ENCODE measurements at places on chromosomes 7 and 10.

DNA sequence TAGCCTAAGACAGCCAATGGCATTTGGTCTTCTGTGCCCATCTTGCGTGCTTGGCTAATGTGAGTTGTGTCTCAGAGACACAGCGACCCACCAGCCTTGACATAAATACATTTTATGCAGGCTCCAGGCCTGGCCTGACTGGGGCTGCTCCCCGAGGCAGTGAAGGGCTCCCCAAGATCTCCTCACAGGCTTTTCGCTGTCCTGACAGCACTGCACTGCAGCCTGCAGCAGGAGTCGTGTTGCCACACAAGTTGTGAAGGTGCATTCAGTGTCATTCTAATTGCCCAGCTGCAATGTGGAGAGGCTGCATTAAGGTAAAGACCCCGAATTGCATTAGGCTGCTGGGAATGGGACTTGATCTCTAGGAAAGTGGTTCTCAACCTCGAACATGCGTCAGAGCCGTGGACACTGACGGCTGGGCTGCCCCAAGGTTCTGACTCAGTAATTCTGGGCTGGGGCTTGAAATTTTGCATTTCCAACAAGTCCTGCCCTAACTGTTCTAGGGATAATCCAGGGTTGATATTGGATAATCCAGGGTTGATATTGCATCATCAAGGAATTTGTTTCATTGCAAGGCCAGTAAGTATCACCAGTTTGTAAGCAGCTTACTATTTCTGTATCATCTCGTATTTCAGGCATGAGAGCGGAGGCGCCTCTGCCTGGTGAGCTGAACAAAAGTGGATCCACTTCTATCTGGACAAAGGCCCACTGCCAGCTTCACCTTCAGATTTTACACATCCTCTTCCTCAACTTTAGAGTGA lies 108.7 kb upstream of the INSIG1 start:
- DNase-seq: no peak

DNA sequence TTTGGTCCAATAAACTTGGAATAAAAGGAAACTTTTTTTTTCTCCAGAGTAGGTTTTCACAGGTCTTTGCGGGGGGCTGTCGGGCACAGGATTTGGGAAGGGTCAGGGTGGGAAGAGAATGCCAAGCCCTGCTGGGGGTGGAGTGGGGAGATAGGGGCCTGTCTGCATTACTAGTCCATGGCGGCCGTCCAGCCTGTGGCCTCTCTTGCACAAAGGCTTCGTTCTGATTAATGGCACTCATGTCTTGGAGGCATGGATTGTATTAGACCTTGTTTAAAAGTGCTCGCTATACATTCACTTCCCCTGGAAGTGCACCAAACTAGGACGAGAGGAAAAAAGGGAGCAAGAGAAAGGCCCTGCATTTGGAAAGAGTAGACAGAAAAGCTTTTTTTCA lies 37.2 kb downstream of the LRMDA start:
- no peak for DNase-seq

DNA sequence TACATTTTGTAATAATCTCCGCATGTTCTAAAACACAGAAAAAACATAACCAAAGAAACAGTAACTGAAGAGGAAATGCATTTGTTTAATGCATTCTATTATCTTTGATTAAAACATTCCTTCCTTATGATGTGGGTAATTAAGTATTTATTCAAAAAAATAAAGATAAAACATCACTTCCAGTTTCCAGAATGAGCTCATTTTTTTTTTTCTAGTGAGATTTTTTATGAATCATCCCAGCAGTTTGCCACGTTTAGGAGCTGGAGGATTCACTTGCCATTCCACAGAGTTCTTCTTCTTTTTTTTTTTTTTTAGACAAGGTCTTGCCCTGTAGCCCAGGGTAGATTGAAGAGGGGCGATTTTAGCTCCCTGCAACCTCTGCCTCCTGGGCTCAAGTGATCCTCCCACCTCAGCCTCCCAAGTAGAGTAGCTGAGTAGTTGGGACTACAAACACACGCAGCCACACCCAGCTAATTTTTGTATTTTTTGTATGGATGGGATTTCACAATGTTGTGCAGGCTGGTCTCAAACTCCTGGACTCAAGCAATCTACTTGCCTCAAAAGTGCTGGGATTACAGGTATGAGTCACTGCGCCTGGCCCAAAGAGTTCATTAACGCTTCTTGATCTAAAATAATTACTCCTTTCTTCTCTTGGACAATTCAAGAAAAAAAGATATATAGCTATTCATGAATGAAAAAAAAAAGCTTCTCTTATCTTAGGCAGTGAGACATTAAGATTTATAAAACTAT lies 177.3 kb downstream of the DKK1 start:
- DNase-seq: no peak

DNA sequence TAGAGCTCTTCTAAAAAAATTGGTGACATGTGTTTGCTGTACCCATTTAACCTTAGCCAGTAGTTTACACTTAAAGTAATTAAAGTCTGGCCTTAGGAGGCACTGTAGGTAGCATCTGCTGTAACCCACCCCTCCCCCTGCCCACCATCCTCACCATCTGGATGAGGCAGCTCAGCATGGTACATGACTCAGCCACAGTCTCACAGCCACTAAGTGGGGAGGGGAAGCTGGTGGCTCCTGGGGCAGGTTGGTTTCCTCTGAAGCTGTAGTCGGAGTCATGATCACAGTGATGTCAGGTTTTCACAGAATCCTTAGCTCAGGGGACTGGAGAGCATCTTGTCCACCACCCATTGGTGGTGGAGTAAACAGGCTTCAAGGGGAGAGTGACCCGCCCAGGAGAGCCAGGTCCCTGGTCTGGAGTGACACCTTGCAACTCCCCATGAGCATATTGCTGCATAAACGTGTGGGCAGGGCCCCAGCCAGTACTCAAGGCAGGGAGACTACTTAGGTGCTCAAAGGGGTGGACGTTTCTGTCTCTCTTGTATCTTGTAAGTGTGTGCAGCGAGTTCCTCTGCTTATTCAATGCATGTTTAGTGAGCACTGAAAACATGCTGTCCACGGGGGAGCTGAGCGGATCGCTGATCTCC lies 125.9 kb downstream of the GRK5 start:
- no peak for DNase-seq

GRCh38 chr10:72173262-72173618 lies 42.6 kb upstream of the ANAPC16 start:
- DNase-seq: no peak

DNA sequence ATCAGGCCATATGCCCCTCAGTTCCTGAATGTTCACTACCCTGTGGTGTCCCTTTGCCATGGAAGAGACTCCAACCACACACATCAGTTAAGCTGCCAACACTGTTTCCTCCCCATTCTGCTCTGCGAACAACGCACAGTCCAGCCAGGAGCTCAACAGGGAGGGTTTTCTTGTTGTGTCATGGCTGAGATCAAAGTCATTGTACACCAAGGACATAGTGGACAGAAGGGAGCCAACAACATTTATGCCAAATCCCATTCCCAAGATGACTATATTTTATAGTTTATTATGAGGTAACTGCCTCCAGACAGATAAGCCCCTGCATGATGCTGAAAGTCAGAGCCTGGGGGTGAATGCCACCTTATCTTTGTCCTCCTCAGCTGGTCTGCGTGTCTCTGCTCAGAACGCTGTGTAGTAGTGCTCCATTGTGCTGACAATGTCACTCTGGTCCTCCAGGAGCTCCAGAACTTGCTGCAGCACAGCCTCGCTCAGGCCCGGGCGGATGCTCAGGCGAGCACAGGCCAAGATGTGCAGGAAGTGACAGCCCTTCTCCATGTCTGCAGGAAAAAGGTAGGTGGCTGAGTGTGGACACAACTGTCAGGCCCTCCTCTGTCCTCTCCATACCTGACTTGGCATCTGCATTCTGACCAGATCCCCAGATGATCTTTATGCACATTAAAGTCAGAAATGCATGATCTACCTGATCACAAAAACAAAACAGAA lies 27.1 kb upstream of the SH3PXD2A start:
- DNase-seq: no peak

DNA sequence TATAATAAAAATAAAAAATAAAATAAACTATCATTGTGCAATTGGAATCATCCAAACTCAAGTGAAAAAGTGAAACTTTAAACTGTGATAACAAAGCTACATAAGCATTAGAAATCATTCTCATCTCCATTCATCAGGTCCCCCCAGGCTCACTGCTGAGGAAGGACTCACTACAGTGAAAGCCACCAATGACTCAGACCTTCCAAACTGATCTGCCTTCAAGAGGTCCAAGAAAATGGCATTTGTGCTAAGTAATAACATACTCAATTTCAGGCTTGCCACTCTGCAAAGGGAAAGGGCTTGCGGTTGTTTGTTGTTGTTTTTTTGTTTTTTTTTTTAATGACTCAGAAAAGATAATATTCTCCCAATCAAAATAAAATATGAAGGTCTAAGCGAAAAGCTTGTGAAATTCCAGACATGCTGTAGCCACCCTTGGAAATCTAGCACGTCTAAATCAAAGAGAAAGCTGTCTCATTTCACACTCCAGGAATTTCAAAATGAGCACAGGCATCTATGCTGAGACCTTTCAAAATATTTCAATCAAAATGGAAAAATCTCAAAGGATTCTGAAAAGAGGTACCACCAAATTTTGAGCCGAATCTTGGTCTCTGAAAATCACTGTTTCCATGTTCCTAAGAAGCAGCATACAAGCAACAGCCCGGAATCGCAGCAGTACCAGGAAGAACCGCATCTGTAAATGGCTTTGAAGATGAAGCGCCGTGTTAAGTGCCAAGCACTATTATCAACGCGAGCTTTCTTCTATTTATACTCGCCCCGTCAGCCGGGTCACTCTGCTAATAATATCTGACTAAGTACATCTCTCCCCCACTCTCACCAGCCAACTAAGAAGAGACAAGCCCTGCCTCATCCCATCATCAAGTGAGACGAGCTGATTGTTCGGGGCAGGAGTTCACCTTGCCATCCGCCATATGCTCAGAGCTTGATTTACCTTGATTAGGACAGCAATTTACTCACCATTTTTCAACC lies 13.5 kb downstream of the SFMBT2 start:
- DNase-seq: no peak

- DNase-seq: no peak
Measured at GRCh38 chr10:1687190-1687589, 50.1 kb downstream of the ADARB2 start.

- DNase-seq: no peak
Measured at GRCh38 chr10:123213192-123213591, 59.0 kb downstream of the BUB3 start.

- no peak for DNase-seq
Measured at GRCh38 chr7:30776971-30777370, 5.8 kb downstream of the MINDY4 start.

DNA sequence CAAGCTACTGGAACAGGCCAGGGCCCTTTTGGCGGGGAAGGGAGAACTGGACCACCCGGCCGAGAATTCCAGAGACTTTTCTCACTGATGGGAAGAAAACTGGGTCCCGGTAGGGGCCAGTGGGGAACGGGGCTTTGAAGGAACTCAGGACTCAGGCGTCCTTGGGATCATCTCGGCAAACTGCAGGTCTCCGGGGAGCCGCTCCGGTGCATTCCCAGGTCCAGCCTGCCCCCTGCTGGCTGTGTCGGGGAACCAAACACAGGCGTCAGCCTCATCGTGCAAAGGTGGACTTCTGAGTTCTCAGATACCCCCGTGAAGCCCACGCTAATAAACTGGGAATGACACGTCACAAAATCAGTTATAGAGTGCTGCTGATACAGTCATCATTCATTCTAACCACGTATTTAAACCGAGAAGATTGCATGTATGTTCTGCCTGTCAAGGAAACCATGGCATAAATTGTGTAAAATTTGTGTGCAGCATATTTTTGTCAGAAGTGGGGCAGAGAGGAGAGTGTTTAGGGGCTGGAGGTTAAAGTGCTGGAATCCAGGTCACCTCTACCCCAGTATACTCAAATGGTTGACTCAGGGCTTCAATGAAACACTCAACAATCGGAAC lies 76.1 kb upstream of the CPXM2 start:
- peak; percentile 64 for DNase-seq

DNA sequence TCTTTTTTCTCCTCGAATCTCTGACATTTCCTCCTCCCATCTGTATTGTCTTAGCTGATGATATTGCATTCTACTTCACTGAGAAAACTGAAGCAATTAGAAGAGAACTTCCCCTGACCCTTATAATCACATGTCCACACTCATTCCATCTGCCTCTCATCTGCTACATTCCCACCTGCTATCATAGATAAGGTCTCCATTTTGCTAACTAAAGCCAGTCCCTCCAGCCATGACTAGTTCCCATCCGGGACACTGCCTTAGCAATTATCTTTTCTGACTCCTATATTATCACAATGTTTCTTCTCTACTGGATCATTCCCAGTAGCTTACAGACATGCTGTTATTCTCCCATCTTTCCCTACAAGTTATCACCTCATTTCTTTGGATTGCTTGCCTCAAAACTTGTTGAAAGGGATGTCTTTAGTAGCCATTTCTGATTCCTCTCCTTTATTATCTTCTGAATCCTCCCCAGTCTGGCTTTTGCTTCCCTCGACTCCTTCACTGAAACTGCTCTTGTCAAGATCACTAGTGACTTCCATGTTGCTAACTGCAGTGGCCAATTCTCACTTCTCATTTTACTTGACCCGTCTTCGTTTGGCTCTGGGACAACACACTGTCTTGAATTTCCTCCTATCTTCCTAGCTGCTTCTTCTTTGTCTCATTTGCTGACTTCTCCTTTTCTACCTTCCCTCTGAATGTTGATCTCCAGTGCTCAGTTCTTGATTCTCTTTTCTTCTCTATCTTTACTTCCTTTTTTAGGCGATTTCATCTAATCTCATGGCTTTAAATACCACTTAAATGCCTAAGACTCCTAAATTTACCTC lies 35.9 kb downstream of the FZD1 start:
- no peak for DNase-seq

DNA sequence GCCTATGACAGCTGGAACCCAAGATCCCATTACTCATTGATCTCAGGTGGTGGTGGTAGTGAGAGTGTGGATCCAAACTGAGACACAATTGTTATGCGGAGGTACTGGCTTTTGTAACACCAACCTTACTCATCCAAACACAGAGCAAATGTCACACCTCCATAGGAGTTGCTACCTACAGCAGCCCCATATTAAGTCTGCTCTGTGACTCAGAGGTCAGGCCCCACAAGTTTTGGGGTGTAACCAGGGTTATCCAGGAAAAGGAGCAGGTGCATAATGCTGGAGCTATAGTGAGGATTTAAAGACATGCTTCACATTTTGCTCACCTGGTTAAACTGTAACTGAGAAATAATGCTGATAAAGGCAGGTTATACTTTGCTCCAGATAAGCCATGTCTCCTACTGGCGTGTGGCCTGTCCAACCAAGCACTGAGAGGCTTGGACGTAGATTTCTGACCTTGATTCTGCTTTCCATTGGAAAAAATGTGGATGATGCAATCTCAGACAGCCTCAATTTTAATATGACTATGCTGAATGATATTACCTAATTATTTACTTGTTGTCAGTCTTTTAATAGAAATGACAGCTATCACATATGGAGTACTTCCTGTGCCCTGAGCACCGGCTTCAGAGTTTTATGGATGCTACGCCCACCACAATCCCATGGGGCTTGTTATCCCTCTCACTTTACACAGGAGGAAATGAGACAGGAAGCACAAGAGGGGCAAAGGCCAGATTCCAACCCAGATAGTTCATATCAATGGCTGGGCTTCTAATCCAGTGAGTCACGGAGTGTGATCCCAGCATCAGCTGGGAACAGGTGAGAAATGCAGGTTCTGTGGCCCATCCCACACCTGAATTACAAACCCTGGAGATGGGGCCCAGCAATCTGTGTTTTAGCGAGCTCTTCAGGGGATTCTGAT lies 181.3 kb downstream of the CHN2 start:
- no peak for DNase-seq

Measured in activated CD4-positive, CD25-positive, alpha-beta regulatory T cell treated with anti-CD3 and anti-CD28 coated beads, Interleukin-2, amount 50 U/mL, for 72 hours (primary cell).